ENCODE measurements at places on chromosomes 1 and 21. TPM values are rescaled to one million over a fixed set of nuclear protein-coding genes. Genes with fewer than 3 reads are reported as not detected.

GRCh38 chr1:181392613-181393220, 90.6 kb upstream of the CACNA1E start:
- no peak for DNase-seq

- no peak for DNase-seq
Observed at GRCh38 chr1:84700070-84700469, 9.8 kb upstream of the SSX2IP start.

DNA sequence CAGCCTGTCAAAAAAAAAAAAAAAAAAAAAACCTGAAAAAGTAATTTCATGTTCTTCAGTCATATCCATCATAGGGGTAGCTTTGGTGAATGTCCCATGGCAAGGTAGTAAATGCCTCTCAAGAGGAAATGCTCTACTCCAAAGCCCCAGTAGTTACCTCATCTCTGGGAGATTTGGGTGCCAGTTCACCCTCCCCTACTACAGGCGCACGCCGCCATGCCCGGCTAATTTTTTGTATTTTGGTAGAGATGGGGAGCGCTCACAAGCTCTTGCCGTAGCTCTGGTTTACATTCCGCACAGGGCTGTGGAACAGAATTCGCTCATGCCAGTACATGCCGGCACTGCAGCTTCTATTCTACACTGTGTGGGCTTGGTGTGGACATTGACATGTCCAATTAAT, 13.7 kb downstream of the PIK3CD start:
- DNase-seq = no peak

GRCh38 chr1:64427879-64428278, 42.0 kb upstream of the CACHD1 start:
- DNase-seq = no peak

UBXN10 gene
- total RNA-seq = 1.0 TPM

DNA sequence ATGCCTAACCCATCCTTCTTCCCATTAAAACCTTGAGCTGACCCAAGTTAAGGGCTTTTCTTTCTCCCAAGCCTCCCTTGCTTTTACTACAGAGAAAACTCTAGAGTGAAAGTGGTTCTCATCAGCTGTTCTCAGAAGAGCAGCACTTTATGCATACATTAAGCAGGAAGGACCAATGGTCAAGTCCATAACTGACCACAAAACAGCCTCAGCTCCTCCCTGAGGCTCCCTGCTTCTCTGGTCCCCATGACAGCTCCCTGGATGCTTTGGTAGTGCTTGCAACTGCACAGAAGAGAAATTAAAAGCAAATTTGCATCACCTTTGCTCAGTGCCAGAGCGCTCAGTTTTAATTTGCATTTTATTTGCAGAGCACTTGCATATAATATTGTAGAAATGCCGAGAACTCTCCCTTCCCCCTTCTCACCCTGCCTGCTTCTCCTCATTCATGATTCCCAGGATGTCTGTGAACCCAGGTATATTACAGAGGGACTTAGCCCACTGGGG, 56.1 kb downstream of the LMX1A start:
- DNase-seq = no peak
